Right forelimb (tissue), 1 donor: ENCODE measurements at places on chromosomes 12 and 14.

DNA sequence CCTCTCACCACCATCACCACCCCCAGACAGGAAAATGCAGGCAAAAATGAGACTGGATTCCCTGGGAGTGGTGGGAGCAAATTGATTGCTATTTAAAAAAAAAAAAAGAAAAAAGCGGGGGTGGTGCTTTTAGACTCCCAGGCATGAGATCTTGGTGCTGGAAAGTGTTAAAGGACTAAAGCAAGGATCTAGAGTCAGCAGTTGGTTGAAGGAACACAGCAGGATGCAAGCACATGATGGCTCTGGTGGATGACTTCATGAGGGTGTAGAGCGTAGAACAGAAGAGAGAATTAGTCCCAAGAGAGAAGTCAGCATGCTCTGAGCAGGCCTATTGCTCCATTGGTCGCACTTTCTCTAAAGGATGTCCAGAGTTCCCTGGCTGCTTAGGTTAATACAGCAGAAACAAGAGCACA is 183.8 kb upstream of the HMGA2 start:
- no peak for DNase-seq

DNA sequence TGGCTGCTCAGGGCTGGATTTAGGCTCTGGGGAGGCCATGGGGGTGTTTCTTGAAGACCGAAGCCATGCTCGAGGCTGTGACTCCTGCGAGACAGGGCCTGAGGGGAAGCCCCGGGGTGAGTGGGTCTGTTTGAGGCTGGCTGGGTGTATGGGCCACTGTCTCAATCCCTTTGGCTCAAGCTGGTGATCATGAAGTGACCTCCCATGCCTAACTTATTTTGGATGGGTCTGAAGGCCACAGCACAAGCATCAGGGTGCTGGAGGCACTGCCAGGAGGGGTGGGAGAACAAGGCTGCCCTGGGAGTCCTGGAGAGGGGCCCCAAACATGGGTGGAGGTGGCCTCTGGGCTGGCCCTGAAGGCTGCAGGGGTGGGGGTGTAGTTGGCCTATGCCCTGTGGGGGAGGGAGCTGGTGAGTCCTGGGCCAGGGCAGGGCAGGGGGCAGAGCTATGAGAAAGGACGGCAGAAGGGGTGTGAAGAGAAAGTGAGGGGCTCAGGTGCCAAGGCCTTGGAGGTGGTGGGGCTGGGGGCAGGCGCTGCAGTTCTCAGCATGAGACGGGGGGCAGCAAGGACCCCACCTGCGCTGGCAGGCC is 100.9 kb downstream of the KIF26A start:
- DNase-seq: peak; percentile 12

DNA sequence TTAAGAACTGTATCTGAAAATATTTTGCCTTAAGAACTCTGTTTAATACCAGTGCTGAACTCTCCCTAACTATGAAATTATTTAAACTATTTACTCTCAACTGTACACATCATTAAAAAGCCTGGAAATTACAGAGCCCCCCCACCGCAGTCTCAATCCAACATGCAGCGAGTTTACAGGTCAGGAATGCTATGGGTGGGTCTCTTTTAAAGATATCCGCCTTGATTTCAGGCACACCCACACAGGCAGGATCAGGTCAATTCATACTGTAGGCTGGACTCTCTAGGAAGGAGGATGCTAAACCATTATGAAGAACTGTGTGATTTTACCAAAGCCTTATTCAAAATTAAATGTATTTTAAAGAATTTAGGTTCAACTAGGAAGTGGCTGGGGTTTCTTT is 16.5 kb downstream of the SPTLC2 start:
- no peak for DNase-seq

GRCh38 chr12:107598906-107599305 is 86.7 kb upstream of the PWP1 start:
- no peak for DNase-seq

DNA sequence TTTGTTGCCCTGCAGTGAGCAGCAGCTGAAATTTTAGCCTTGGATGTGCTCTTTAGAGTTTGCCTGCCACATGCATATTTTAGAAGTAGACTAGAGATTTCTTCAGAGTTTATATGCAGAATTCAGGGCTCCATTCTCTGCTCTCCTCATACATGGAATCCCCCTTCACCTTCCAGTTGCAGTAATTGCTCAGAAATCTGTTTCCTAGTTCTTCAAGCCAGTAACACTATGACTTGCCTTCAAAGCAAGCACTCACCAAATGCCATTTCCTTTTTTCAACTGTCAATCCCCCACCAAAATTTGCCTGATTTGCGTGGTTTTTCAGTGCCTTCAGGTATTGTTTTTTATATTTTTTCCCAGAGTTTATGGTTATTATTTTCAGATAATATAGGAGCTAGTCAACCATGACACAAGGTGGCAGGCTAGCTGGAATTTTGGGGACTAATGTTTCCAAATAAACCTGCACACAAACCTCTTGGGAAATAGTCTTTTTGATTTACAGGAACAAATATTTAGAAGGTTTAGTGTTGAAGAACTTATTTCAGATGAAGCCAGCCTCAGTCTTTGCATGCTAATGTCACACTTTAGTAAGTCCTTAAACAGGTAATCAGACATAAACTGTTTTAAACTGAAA is 79.2 kb downstream of the ASCL1 start:
- no peak for DNase-seq

- DNase-seq: no peak
These were observed 12.1 kb downstream of the RITA1 start for GRCh38 chr12:113197518-113198077.

- no peak for DNase-seq
These were observed 278.0 kb downstream of the CEP128 start for GRCh38 chr14:80663541-80663940.

GRCh38 chr12:3863756-3864155 is 9.4 kb downstream of the PARP11 start:
- DNase-seq: no peak

DNA sequence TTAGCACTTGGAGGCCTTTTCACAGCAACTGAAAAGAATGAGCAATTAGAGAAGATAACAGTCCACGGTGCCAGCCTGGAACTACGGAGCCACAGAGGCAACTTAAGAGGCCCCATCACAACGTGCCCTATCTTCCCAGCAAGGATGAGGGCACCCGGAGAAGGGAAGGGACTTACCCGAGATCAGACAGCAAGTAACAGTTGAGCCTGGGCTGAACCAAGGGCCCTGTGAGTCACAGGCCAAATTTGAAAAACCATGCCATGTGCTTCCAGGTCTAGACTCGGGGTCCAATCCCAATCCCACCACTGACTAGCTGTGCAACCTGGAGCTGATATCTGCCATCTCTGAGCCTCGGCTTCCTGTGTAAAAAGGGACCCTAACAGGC is 42.2 kb downstream of the PITPNM2 start:
- no peak for DNase-seq

- peak; percentile 58 for DNase-seq
These were observed 6.7 kb upstream of the MRPS35 start for GRCh38 chr12:27703720-27704452.

- DNase-seq: no peak
These were observed 1505.3 kb downstream of the AACS start for GRCh38 chr12:126570566-126570965.

- DNase-seq: no peak
These were observed 167.1 kb downstream of the CAND1 start for GRCh38 chr12:67436230-67436629.

- no peak for DNase-seq
These were observed 293 bp downstream of the IFI27L1 start for GRCh38 chr14:94081386-94081820.

GRCh38 chr12:8914716-8915526 is 612 bp downstream of the PHC1 start:
- peak; percentile 80 for DNase-seq

DNA sequence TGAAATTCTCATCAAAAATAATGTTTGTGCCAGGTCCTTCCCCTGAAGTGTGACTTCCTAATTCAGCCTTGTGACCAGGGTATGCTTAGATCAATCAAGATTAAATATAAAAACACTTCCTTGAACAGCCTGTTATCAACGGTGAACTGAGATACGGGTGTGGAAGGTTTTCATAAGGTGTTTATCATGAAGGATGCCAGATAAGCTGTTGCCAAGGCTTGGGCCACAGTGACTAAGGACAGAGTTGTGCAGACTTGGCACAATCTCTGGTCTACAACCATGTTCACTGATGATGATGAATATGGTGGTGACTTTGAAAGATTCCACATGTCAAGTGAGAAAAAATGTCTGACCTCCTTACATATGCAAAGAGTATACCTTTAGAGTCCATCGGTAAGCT is 51.3 kb upstream of the LIN7A start:
- DNase-seq: no peak

DNA sequence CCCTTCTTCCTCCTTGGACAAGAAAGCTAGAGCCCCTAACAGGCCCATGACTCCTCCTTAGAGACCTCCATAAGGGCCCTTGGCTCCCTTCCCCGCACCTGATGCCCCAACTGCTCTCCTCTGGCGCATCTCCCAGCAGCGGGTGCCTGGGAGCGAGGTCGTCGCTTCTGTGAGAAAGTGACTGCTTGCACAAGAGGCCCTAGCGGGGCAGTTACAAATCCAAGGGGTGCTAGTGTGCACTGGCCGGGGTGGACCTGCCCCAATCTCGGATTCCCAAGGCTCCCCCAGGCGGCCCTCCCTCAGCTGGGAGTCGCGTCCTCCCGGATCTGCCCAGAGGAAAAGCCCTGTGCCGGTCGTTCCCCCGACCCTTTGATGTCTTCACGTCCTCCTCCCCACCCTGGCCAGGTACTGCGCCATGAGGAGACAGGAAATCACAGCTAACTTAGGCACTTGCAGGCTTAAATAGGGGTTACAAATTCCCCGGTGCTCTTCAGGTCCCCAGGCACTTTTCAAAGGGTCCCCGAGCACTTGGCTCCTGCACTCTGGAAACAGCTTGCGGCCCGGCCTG is 2.8 kb downstream of the NKX2-8 start:
- no peak for DNase-seq

DNA sequence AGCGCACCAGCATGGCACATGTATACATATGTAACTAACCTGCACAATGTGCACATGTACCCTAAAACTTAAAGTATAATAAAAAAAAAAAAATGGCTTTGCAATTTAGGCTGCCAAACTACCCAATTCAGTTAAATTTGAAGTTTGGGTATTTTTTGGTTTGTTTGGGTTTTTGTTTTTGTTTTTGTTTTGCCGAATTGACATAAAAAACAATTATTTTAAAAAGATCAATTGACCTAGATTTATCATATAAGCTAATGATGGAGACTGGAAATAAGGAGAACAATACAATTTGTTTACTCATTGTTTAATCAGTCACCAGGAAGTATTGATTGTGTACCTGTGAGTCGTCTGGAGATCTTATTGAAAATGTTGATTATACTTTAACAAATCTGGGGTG is 62.1 kb upstream of the GARIN2 start:
- DNase-seq: no peak

DNA sequence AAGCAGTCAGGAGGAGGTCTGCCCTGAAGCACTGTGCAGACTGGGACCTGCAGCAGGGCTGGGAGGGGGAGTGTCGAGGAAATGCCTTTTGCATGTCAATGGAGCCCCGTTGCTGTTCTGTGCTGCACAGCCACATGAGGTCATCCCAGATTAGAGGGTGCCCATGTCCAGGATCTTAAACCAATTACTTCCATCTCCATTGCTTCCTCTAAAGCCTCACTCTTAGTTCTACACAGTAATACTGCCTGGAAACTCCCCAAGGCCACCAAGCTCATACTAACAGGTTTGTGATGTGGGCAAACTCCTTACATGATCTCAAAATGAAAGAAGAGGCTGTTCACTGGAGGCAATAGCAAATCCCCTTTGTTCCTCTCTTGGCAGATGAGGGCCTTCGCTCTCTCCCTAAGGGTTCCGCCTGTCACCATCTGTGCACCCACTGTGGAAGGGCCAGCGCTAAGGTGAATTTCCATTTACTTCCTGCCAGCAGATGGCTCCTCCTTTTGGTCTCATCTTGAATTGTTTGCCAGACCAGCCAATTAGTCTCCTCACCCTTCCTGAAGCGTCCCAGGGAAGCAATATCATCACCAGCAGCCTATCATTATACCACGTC is 35.4 kb upstream of the LTA4H start:
- DNase-seq: no peak

GRCh38 chr12:80415466-80415865 is 28.6 kb upstream of the PTPRQ start:
- no peak for DNase-seq

- no peak for DNase-seq
These were observed 353.7 kb downstream of the LRIG3 start for GRCh38 chr12:58566599-58566998.

DNA sequence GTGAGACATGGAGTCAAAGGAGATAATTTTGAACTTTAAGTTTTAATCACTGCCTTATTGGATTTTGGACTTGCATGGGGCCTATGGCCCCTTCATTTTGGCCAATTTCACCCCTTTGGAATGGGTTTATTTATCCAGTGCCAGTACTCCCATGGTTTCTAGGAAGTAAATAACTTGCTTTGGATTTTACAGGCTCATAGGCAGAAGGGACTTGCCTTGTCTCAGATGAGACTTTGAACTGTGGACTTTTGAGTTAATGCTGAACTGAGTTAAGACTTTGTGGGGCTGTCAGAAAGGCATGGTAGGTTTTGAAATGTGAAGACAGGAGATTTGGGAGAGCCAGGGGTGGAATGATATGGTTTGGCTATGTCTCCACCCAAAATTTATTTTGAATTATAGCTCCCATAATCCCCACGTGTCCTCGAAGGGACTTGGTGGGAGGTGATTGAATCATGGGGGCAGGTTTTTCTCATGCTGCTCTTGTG is 448.1 kb downstream of the NAV3 start:
- no peak for DNase-seq

DNA sequence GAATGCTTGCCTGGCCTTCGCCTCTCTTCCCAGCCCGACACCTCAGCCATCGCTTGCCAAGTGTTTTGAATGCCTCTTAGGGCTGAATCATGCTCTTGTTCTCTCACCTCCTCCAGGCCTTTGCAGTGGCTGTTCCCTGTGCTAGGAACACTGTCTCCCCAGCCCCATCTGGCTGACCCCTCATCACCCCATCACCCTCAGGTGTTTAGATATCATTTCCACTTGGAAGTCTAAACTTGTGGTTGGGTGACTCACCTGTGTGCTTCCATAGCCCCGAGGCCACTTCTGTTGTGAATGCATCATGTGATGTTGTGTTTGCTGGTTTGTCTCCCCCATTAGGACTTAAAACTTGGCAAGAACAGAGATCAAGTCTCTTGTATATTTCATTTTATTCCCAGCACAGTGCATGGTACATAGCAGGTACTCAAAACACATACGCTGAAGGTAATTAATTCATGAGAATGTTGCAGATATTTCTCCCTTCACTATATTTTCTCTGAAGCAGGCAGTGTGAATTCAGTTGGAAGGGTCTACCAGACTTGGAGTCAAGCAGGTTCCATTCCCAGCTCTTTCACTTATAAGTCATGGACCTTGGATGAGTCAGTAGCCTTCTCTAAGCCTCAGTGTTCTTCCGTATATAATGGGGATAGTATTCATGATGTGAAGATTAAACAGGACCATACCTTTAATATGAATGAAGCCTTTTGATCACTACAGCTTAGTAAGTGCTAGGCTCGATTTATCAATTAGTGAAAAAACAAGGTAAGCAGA is 67.8 kb downstream of the HRK start:
- no peak for DNase-seq

GRCh38 chr12:113273053-113273725 is 51.9 kb downstream of the TPCN1 start:
- no peak for DNase-seq
